ENCODE measurements at places on chromosomes 12 and 14.

DNA sequence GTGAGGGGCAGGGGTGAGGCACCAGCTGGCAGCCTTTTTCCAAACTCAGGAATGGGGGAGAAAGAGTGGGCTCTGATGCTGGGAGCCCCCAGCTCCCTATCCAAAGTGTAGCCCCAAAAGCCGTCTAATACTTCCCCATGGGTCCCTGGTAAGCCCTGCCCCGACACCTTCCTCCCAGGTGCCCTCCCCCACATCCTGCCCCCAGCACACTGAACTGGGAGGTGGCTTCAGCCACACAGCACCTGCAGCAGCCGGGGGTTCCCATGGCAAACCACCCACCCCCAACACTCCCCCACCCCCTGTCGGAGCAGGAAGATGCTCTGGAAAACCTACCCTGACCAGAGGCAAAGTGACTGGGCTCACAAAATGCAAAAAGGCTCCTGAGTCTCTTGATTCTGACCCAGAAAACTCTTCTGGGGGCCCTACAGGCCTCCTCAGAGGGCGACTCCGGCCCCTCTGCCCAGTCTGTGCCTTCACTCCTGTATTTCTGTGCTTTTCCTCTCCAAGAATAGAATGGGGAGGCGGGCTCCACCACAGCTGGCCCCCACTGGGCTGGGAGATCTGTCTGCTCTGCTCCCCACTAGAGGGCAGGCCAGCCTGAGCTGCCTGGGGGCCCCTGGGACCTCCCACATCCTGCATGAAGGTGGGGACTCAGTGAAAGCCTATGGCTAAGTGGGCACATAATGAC is 81.6 kb downstream of the ITPK1 start:
- no peak for DNase-seq

DNA sequence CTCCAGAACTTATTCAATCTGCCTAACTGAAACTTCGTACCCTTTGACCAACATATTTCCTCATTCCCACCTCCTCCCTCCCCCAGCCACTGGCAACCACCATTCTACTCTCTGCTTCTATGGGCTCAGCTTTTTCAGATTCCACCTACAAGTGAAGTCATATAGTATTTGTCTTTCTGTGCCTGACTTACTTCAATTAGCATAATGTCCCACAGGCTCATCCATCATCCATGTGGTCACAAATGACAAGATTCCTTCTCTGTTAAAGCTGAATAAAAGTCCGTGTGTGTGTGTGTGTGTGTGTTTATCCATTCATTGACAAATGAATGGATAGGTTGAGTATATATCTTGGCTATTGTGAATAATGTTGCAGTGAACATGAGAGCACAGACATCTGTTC is 1.3 kb upstream of the C14orf39 start:
- no peak for DNase-seq

DNA sequence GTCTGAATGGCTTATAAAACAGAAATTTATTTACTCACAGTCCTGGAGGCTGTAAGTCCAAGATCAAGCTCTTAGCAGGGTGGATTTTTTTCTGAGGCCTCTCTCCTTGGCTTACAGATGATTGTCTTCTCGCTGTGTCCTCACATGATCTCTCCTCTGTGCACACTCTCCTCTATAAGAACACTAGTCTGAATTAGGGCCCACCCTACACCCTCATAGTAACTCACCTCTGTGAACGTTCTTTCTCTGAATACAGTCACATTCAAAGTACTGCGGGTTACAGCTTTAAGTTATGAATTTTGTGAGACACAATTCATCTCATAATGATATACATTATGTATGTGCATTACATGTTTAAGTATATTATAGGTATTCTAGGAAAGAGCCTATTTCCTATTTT is 135.7 kb upstream of the ATXN7L3B start:
- no peak for DNase-seq

GRCh38 chr14:102907303-102907844 is 15.1 kb upstream of the AMN start:
- DNase-seq = no peak

- DNase-seq = peak; percentile 31
Measured at GRCh38 chr12:51326698-51327439, 2.9 kb upstream of the BIN2 start.

- no peak for DNase-seq
Measured at GRCh38 chr12:662566-663292, 516 bp downstream of the NINJ2 start.

- DNase-seq = peak; percentile 52
Measured at GRCh38 chr12:67025543-67026114, 243.5 kb upstream of the CAND1 start.

GRCh38 chr14:37230551-37231194 is 32.9 kb downstream of the MIPOL1 start:
- peak; percentile 15 for DNase-seq

GRCh38 chr12:105272814-105273416 is 36.9 kb upstream of the APPL2 start:
- DNase-seq = no peak

GRCh38 chr12:130849561-130850417 is 10.7 kb upstream of the STX2 start:
- DNase-seq = no peak

Data from HuH-7.5 (cell line).